HFFc6 (cell line): ENCODE measurements at places on chromosomes 2 and 18. TPM values are rescaled to one million over a fixed set of nuclear protein-coding genes. Genes with fewer than 3 reads are reported as not detected.

GRCh38 chr2:27280826-27281225 is 1.4 kb upstream of the TRIM54 start:
- H3K27ac ChIP-seq, result no peak overlapping the region
- no peak overlapping the region for H3K4me3 ChIP-seq
- H3K4me1 ChIP-seq, result peaks cover 43% of the 10 kb centered on the region
- no peak for DNase-seq
- no peaks in the 10 kb centered on the region for H3K36me3 ChIP-seq

- no peaks in the 10 kb centered on the region for H3K36me3 ChIP-seq
- no peak overlapping the region for H3K27ac ChIP-seq
- peaks cover 7% of the 10 kb centered on the region for H3K27me3 ChIP-seq
- H3K4me1 ChIP-seq, result no peaks in the 10 kb centered on the region
- DNase-seq, result no peak
Observed at GRCh38 chr2:62362561-62362960, 143.4 kb downstream of the TMEM17 start.

DNA sequence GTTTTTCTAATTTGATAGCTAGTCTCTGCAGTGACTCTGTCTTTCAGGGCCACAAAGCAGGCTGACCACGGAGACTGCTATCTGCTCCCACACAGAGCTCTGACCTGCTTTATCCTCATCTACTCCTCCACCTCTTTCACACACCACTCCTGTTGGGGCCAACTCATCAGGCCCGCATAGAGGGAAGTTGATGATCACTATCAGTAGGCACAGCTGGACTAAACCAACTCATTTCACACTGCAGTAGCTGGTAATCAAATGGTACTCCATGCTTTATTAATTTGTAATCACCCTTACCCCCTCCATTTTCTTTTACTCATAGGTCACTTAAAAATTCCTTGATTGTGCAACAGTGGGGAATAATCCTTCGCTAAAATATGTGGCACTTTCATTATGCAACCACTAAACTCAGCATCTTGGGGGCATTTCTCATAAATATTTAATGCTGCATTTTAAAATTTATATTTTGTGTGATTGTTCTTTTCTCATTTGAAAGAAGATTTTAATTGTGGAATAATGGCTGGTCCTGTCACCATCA is 249.8 kb upstream of the GCFC2 start:
- no peak for DNase-seq
- no peak overlapping the region for H3K4me3 ChIP-seq

GRCh38 chr2:222318712-222319585 is 20.2 kb upstream of the PAX3 start:
- H3K4me1 ChIP-seq, result peaks cover 14% of the 10 kb centered on the region
- peaks cover 20% of the 10 kb centered on the region for H3K27me3 ChIP-seq

GRCh38 chr2:155815851-155816250 is 516.7 kb downstream of the NR4A2 start:
- no peaks in the 10 kb centered on the region for H3K27me3 ChIP-seq
- DNase-seq, result no peak
- no peak overlapping the region for H3K4me3 ChIP-seq
- H3K36me3 ChIP-seq, result peaks cover 3% of the 10 kb centered on the region; the same call in 1 of the 2 replicates
- no peak overlapping the region for H3K27ac ChIP-seq

GRCh38 chr2:236642125-236642524 is 72.5 kb downstream of the ACKR3 start:
- H3K4me3 ChIP-seq, result peak overlapping the region; percentile 77
- no peak for DNase-seq
- peaks cover 16% of the 10 kb centered on the region for H3K36me3 ChIP-seq
- peaks cover 25% of the 10 kb centered on the region for H3K4me1 ChIP-seq
- peak overlapping the region; percentile 95 for H3K27ac ChIP-seq

DNA sequence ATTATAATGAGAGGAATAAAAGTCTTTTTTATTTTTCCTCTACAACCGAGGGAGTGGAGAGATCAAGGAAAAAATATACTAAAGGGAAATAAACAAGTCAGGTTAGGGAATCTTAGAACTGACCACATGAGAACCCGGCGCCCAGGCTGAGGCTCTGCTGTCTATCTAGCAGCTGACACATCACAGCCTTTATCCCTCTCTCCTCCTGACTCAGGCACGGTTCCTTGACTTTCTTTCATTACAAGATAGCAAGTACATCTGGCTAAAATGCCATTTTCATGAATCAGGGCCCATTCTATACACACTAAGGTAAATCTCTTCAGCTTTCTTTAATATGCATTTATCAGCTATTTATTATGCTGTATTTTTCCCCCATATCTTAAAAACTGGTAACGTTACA is 296.0 kb downstream of the TMX3 start:
- H3K27ac ChIP-seq, result peak overlapping the region; percentile 64
- peaks cover 44% of the 10 kb centered on the region for H3K4me1 ChIP-seq
- H3K4me3 ChIP-seq, result peak overlapping the region; percentile 15; the same call in 1 of the 2 replicates
- peaks cover 3% of the 10 kb centered on the region; the same call in 1 of the 2 replicates for H3K27me3 ChIP-seq

DNA sequence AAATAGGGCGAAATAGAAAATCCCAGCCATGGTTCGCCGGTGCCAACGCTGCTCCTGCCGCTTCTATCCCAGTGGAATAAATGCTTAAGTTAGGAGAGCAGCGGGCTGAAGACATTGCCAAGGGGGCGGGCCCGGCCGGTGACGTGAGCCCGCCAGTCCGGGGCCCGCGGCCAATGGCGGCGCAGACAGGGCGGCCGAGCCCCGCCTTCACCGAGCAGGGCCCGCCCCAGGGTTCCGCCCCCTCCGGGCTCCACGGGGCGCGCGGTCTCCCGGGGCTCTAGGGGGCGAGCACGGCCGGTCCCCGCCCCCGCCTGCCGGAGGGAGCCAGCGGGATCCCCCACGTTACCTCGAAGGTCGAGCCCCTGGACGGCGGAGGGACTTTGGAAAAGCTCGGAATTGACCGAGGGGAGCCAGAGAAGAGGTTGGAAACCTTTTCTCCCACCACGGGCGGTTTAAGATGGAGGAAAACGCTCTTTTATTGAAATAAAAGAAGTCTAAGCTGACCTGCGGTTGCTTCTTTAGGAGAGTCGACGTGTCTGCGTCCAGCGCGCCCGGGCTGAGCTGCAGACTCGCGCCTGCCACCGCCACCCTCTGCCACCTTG is at the start of gene EPHA4:
Gene EPHA4, minus strand, starts transcription at position 86 of the 602 bp plus-strand sequence. Its CDS starts 56 bp downstream, at position 30.
- H3K27me3 ChIP-seq, result peaks cover 4% of the 10 kb centered on the region; the same call in 1 of the 2 replicates
- DNase-seq, result peak; percentile 83
- H3K27ac ChIP-seq, result peak within 1 kb of the TSS; percentile 88

DNA sequence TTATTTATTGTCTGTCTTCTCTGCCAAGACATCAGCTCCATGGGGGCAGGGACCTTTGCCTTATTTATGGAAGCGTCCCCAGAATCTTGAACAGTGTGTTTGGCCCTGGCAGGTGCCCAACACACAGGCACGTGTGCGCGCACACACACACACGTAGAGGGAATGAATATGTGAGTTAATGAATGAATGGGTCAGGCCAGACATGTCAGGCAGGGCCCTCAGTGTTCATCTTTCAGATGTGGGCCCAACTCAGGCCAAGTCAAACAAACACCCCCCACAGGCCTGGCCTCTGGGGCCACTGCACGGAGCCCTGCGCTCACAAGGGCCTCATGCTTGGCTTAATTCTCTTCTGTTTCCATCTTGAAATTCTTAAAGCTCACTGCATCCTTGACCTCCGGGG is 54.1 kb downstream of the DYSF start:
- no peak overlapping the region for H3K4me3 ChIP-seq
- H3K36me3 ChIP-seq, result no peaks in the 10 kb centered on the region
- DNase-seq, result no peak
- no peak overlapping the region for H3K27ac ChIP-seq
- no peaks in the 10 kb centered on the region for H3K4me1 ChIP-seq

GRCh38 chr2:215712219-215712868 is 276.5 kb upstream of the FN1 start:
- H3K36me3 ChIP-seq, result peaks cover 3% of the 10 kb centered on the region; the same call in 1 of the 2 replicates
- peak overlapping the region; percentile 66 for H3K27ac ChIP-seq
- H3K4me3 ChIP-seq, result peak overlapping the region; percentile 50; the same call in 1 of the 2 replicates
- H3K4me1 ChIP-seq, result peaks cover 56% of the 10 kb centered on the region

GRCh38 chr18:73597832-73598615 is 549.6 kb downstream of the FBXO15 start:
- DNase-seq, result no peak
- no peak overlapping the region for H3K4me3 ChIP-seq

GRCh38 chr2:168025487-168026202 is 221.8 kb downstream of the STK39 start:
- H3K27me3 ChIP-seq, result no peaks in the 10 kb centered on the region
- DNase-seq, result peak; percentile 12
- H3K4me3 ChIP-seq, result no peak overlapping the region
- peaks cover 33% of the 10 kb centered on the region for H3K4me1 ChIP-seq

DNA sequence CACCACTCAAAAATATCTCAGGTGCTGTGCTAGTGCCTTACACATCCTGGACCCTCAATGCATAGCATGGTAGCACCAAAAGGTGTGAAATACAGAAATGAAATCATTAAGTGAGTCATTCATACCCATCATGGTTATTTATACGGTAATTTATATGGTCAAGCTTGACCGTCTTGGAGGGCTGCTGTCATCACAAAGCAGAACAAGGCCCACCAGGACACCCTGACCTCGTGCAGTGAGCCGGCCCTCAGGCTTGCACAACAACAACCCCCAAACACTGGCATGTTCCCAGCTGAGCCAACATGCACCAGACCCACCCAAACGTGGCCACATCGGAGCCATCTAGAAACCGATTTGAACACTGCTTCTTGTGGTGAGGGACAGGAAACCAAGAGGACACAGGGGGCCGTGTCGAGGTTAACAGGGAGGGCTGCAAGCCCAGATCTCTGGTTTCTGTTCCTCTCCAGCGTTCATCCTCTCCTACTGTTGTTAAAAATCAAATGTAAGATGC is 378.5 kb upstream of the ID2 start:
- peaks cover 20% of the 10 kb centered on the region for H3K4me1 ChIP-seq
- no peak overlapping the region for H3K4me3 ChIP-seq
- H3K27me3 ChIP-seq, result peaks cover 8% of the 10 kb centered on the region
- no peaks in the 10 kb centered on the region for H3K36me3 ChIP-seq

GRCh38 chr2:186059096-186059495 is 320.5 kb downstream of the FSIP2 start:
- no peak overlapping the region for H3K4me3 ChIP-seq
- no peaks in the 10 kb centered on the region for H3K4me1 ChIP-seq
- DNase-seq, result no peak
- H3K27ac ChIP-seq, result no peak overlapping the region
- no peaks in the 10 kb centered on the region; the same call in 1 of the 2 replicates for H3K27me3 ChIP-seq
- no peaks in the 10 kb centered on the region for H3K36me3 ChIP-seq

DNA sequence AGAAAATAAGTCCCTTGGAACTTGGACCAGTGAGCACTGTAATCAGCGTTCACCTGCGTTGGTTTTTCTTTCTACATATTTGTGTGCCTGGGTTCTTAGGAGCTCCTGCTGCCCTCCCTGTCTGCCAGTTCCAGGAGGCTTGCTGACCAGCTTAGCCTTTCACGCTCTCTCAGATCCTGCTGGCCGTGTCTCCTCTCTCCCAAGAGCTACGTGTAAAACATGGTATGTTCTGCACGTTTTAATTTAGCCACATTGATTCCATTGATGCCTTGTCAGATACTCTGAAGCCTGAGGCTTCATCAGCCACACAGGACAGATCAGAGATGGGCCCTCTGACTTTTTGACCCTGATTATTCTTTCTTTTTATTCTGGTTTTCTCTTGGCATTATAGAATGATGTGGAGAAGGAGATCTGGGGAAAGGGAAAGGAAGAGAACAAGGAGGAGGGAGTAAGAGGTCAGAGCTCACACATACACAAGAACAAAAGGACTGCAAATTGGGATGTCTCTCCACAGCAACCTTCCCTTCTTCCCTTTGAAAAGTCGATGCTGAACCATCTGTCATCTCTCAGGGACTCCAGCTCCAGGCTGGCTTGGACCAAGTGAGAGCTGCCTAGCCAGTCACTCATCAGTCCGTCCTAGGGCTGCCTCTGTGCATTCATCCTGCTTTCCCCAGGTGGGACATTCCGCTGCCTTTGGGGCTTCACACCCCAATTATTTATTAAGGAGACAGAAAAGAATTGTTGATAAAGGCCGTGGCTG is 152.8 kb downstream of the PIK3C3 start:
- peaks cover 7% of the 10 kb centered on the region; the same call in 1 of the 2 replicates for H3K4me1 ChIP-seq
- H3K4me3 ChIP-seq, result no peak overlapping the region
- no peak overlapping the region for H3K27ac ChIP-seq
- no peak for DNase-seq
- no peaks in the 10 kb centered on the region for H3K36me3 ChIP-seq
- peaks cover 6% of the 10 kb centered on the region for H3K27me3 ChIP-seq

GRCh38 chr2:60047944-60048525 is 505.4 kb downstream of the BCL11A start:
- H3K4me1 ChIP-seq, result no peaks in the 10 kb centered on the region
- H3K36me3 ChIP-seq, result 0 out of 2 replicates have a peak, but pooled peaks cover 4% of the 10 kb centered on the region
- no peak overlapping the region for H3K4me3 ChIP-seq
- no peaks in the 10 kb centered on the region for H3K27me3 ChIP-seq

- no peaks in the 10 kb centered on the region for H3K36me3 ChIP-seq
- no peak overlapping the region for H3K4me3 ChIP-seq
- no peak overlapping the region for H3K27ac ChIP-seq
- H3K4me1 ChIP-seq, result peaks cover 14% of the 10 kb centered on the region
- H3K27me3 ChIP-seq, result peaks cover 11% of the 10 kb centered on the region
Observed at GRCh38 chr2:74597410-74597809, 42.9 kb downstream of the DOK1 start.

- DNase-seq, result no peak
- H3K4me1 ChIP-seq, result no peaks in the 10 kb centered on the region
- H3K36me3 ChIP-seq, result no peaks in the 10 kb centered on the region
- H3K27me3 ChIP-seq, result peaks cover 2% of the 10 kb centered on the region
- no peak overlapping the region for H3K27ac ChIP-seq
Observed at GRCh38 chr2:2586931-2587330, 255.9 kb upstream of the MYT1L start.

DNA sequence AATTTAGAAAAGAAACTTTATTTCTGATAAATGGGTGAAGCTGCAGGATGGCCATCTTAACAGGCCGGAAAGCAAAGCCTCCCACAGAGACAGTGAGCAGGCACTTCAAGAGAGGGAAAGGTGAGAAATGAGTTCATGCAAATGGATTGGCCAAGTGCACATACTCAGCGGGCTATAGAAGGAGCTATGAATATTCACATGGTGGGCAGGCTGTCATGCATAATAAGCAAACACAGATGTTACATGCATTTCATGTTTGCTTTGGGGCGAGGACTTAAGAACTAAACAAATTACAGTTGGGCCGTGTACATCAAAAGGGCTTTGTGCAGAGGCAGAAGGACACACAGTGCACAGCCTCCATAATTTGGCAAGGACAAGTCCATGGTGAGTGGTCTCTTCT is 69.8 kb upstream of the MAL start:
- H3K4me1 ChIP-seq, result no peaks in the 10 kb centered on the region
- H3K27ac ChIP-seq, result no peak overlapping the region
- DNase-seq, result no peak

HOXD8 gene
- 3.9 to 5.1 TPM (median 4.5 TPM) in 3 replicates for total RNA-seq

TGFA gene
- total RNA-seq, result 0.21 TPM in 1 of 2 replicates, not detected in the other

BOK gene
- total RNA-seq, result 26.9 to 39.4 TPM (median 38.8 TPM) in 3 replicates

POTEI gene
- not detected in 3 replicates for total RNA-seq

ABCB11 gene
- total RNA-seq, result not detected in 3 replicates

AP1S3 gene
- total RNA-seq, result 5.7 to 12.3 TPM (median 7.6 TPM) in 3 replicates

TXNDC2 gene
- 0.14 to 0.15 TPM in 2 of 3 replicates, not detected in the other for total RNA-seq

IL1F10 gene
- total RNA-seq, result not detected in 3 replicates

POMC gene
- total RNA-seq, result not detected in 3 replicates

ZNF513 gene
- total RNA-seq, result 12.6 to 13.6 TPM (median 12.9 TPM) in 3 replicates

SERPINB4 gene
- total RNA-seq, result not detected in 3 replicates

MYOM1 gene
- total RNA-seq, result 0.07 to 0.11 TPM in 2 of 3 replicates, not detected in the other
